ENCODE measurements at places on chromosomes 4 and X.

DNA sequence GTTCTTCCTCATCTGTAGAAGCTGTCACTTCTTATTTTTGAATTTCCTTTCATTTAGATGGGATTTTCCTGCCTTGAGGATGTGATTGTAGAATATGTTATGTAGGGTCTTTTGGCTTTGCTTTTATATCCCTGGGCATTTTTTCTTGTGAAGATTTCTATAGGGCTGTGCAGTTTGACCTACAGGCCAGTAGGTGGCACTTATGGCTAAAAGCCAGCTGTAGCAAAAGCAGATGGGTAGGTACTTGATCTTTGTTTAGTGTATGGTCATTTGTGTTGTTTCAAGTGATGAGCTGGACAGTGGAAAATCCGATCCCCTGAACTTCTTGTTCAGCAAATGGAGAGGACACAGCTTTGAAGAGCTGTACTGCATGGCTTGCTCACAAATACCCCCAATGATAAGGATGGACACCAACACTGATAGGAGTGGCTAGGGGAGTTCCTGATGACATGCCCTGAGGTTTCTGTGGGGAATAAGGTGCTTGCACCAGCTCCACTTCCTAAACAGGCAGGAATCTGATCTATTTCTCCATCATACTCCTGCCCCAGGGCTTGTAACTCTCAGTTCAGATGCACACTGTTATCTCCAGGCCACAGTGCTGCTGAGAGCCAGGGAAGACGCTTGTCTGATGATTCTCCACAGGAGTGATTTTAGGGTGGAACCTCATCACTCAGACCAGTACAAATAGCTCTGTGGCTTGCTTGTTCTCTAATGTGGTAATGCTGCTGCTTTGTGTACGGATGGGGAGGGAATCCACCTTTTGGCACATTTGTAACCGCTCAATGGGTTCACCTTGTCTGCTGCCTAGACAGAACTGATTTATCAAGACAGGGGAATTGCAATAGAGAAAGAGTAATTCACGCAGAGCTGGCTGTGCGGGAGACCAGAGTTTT is 417.1 kb upstream of the MAGEB16 start:
- DNase-seq: peak; percentile 22

DNA sequence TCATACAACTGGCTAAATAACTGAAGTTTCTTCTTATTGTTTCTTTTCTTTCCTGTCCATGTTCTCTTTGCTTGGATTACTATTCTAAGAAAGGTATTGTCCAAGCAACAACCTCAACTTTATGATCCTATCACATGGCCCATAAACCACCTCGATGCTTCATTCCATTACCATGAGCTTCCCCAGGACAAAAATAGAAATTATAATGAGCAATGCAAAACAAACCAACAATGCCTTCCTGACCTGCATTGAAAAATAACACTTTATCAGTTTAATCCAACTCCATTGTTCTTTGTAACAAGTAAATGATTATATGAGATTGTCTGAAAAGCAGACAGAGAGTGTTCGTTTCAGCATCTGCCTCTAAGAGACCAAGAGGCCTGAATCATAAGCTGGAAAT is 148.8 kb downstream of the HS6ST2 start:
- no peak for DNase-seq

GRCh38 chrX:24264383-24264782 is 49.5 kb downstream of the SUPT20HL2 start:
- no peak for DNase-seq

DNA sequence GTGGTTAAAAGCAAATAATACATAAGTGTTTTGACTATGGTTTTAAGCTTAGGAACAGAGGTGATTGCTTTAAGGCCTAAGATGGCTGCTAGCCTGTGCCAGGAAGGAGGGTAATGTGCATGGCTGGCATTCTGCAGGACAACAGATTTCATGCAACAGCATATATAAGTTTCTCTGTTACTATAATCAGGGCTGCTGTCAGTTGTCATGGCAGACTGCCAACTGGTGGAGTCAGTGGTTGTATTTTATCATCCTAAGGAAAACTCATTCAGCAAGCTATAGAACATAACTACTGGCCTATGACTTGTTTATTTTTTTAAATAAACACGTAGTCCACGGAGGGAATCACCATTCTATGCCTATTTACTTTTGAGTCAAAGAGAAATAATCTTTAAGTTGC is 77.7 kb upstream of the DCAF8L1 start:
- DNase-seq: no peak

GRCh38 chr4:43243433-43244116 is 351.1 kb downstream of the GRXCR1 start:
- no peak for DNase-seq

- no peak for DNase-seq
Observed at GRCh38 chr4:55910140-55910539, 38.6 kb upstream of the CEP135 start.

- DNase-seq: no peak
Observed at GRCh38 chr4:109412776-109413175, 20.8 kb upstream of the SEC24B start.

DNA sequence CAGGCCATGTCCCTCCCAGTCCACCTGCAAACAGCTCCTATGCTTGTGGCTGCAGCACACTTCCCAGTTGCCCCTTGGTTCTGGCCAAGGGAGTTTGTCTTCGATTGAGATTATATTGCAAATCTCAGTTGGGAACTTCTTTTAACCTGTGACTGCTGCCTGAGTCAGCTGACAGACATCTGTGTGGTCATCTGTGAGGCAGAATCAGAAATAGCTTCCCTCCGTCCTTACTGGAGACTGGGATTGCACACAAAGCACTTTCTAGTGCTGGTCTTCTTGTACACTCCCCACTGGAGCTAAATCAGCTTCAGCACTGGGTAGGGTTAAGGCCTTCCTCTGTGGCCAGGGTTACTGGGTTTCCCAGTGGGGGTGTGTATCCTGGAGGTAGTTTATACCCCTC is 34.3 kb downstream of the ZNF330 start:
- DNase-seq: no peak

- DNase-seq: no peak
Observed at GRCh38 chrX:123336666-123337065, 152.6 kb downstream of the GRIA3 start.

DNA sequence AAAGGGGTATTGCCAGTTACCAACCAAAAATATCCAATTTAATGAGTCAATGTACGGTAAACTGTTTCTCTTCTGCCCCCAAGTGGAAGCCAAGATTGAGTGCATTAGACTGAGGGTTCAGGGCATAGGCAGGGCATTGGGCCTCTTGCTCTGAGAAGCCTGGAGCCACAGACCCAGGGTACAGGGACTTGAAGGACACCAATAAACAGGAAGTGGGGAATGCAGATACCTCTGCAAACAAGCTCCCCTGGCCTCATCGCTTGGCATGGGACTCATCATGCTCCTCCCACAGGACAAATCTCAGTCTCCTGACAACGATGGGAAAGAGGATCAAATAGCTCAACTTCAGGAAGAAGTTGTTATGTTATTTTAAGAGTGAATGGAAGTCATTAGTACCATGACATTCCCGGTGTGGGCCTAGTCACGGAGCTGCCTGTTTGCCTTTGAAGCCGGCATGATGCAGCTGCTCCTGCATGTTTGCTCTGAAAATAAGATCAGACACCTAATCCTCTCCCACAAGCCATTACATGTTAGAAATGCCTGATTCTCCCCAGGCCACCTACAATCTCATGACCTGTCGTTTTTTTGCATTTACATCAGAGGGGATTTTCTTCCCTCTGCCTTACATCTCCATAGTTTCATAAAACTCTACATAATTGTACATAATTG is 224.2 kb downstream of the RCHY1 start:
- peak; percentile 26 for DNase-seq

GRCh38 chr4:88831031-88831430 is 133.4 kb upstream of the NAP1L5 start:
- no peak for DNase-seq

DNA sequence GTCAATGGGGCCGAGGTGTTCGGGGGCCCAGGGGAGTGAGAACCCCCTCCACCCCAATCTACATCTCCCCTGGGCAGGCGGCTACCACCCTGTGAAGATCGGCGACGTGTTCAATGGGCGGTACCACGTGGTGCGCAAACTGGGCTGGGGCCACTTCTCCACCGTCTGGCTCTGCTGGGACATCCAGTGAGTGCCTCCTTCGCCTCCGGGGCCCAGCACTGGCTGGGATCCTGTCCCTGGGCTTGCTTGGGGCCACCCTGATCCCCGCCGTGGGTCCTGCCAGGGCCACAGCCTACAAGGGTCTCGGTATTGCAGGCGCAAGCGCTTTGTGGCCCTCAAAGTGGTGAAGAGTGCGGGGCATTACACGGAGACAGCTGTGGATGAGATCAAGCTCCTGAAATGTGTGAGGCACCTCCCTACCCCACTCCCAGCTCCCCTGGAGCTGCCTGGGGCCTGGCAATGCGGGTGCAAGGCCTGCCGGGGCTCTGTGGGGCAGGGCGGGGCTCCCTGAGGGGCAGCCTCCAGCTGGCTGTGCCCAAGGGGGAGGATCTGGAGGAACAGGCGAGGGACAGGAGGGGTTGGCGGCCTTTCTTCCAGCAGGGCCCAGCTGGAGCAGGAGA is 697 bp downstream of the SRPK3 start:
- DNase-seq: no peak

GRCh38 chrX:19893727-19894126 is 6.3 kb upstream of the SH3KBP1 start:
- DNase-seq: no peak

DNA sequence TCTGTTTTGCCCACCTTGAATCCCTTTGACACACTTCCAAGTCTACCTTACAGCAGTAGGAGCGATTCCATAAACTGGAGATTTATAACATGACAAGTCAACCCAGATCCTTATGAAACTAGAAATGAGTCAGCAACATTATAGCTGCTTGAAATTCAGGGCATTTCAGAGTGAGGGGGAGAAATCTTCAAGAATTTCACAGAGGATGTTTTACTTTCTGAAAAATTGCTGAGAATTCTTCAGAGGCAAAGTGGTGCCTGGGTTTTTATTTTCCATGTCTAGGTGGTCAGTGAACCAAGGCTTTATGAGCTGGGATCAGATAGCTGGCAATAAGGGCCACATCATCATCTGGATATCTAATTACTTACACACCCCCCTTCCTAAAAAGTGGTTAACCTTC is 119.8 kb downstream of the PPARGC1A start:
- DNase-seq: no peak

- DNase-seq: peak; percentile 35
Observed at GRCh38 chrX:76064825-76065224, 108.0 kb upstream of the PBDC1 start.

GRCh38 chrX:7334253-7334935 is 186.4 kb upstream of the PUDP start:
- DNase-seq: no peak

GRCh38 chrX:105461016-105461415 is 240.5 kb upstream of the TEX13A start:
- DNase-seq: no peak

DNA sequence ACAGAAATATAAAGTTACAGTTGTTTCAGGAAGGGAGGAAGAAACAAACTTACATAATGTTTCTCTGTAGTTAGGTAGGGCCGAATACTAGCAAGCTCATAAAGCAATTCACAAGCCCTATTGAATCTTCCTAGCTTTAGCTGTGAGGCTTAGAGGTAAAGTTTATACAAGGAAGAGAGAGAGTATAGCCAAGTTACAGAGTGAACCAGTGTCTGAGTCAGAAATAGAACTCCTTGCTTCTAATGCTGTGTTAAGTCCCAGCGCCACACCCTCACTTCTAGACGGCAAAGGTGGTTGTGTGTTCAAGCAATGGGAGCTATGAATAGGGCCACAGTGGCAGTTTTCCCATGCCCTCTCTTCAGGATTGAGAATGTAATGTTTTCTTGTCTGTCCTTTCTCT is 6.1 kb downstream of the LPAR4 start:
- no peak for DNase-seq

- DNase-seq: no peak
Observed at GRCh38 chrX:108131471-108131870, 39.9 kb downstream of the ATG4A start.

DNA sequence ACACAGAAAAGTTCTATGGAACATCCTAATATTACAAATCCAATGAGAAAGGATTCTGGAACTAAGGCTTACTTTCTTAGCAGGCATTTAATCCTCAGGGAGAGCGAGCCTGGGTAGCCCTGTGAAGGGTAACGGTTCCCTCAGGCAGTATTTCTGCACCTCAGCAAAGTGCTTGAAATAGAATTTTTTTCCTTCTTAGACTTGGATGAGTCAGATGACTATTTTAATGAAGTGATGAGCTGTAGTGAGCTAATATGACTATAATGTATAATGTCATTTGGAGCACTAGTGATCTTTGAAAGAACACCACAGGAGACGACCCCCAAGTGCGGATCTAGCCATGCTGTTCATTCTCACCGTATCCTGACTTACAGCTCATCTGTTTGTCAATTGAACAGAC is 493.0 kb upstream of the FAM241A start:
- no peak for DNase-seq

GRCh38 chr4:99642725-99643489 is 14.7 kb downstream of the C4orf54 start:
- DNase-seq: no peak

DNA sequence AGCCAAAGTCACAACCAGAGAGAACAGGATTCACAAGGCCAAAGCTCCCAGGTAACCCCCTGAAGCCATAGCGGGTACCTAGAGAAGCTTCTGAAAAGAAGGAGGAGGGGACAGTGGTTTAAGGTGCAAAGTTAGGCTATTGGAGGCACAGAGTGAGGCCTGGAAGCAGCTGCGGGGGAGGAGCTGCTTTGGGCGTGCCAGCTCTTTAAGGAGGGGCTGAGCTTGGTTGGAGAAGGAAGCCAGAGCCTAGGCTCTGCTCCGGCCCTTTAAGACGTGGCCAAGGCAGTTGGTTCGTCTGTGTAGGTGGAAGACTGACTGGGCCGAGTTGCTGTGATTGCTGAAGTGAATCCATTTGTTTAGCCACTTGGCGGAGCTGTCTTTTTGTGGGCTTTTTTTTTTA is 1.5 kb downstream of the KLF8 start:
- no peak for DNase-seq

- DNase-seq: peak; percentile 8
Observed at GRCh38 chr4:77465271-77465670, 140.3 kb upstream of the CXCL13 start.

GRCh38 chr4:26141051-26141721 is 179.6 kb upstream of the RBPJ start:
- no peak for DNase-seq

DNA sequence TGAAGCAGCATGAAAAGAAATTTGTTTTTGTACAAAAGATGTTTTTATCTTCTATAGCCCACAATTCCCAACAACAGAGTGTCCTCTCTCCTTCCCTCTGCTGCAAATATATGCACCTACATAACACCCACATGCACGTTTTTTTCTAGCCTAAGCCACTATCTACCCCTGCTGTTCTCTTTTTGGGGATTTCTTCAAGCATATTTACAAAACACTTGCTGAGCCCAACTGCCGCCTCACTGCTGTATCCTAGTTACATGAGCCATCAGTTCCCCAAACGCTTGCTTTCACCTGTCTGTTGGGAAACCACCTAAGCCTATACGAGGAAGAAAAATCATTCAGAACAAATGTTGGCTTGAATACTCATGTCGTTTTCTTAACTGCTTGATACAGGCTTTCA is 127.2 kb downstream of the CHRNA9 start:
- no peak for DNase-seq

- peak; percentile 7 for DNase-seq
Observed at GRCh38 chr4:112931001-112931400, 118.5 kb upstream of the ANK2 start.

Data from NB4 (cell line).